ENCODE measurements at places on chromosomes 11 and 22. TPM values are rescaled to one million over a fixed set of nuclear protein-coding genes. Genes with fewer than 3 reads are reported as not detected.
A peak's percentile ranks its signal among the peaks of the same experiment; 100 is the strongest.

ATM gene
- total RNA-seq = 139 TPM

INSC gene
- total RNA-seq = not detected

TRPM5 gene
- total RNA-seq = not detected

OR52E8 gene
- total RNA-seq = not detected

RANGAP1 gene
- 80.8 TPM for total RNA-seq

SERPING1 gene
- 46.1 TPM for total RNA-seq

INTS4 gene
- 39.9 TPM for total RNA-seq

KRTAP5-9 gene
- total RNA-seq = 0.76 TPM

SAA1 gene
- not detected for total RNA-seq

SPI1 gene
- not detected for total RNA-seq

OR5B21 gene
- not detected for total RNA-seq

OR8I2 gene
- not detected for total RNA-seq

AIFM3 gene
- 0.64 TPM for total RNA-seq

DNA sequence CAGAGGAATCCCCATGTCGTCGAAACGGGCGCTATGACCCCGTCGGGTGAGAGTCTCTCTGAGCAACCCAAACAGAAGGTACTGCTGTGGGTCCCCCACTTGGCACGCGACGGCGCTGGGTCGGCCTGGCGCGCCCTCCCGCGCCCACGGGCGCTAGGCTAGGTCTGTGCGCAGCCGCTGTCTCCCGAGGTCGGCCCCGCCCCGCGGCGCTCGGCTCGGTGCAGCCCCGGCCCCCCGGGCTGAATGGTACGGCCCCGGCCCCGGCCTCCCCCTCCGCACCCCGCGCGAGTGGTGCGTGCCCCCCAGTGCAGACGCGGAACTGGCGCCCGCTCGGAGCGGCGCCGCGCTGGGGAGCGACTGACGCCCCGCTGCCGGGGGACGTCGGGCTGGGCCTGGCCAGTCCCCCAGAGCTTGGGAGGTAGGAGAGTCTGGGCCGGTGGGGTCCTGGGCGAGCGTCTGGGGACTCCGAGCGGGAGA is at the start of gene MADD:
Gene MADD, plus strand, starts transcription at position 305 of the 477 bp plus-strand sequence.
- H3K4me1 ChIP-seq = peaks cover 35% of the 10 kb centered on the region
- H3K27me3 ChIP-seq = peaks cover 11% of the 10 kb centered on the region
- H3K27ac ChIP-seq = peak within 1 kb of the TSS; percentile 95
- DNase-seq = peak; percentile 84
- H3K36me3 ChIP-seq = no peaks in the 10 kb centered on the region
- H3K4me3 ChIP-seq = peak within 1 kb of the TSS; percentile 94

GRCh38 chr22:40407831-40408717 is 37.7 kb downstream of the SGSM3 start:
- no peak for DNase-seq
- peaks cover 10% of the 10 kb centered on the region for H3K36me3 ChIP-seq
- H3K4me3 ChIP-seq = no peak overlapping the region
- H3K27ac ChIP-seq = no peak overlapping the region
- H3K4me1 ChIP-seq = no peaks in the 10 kb centered on the region

- H3K27ac ChIP-seq = no peak overlapping the region
- H3K27me3 ChIP-seq = peaks cover 31% of the 10 kb centered on the region
- H3K4me3 ChIP-seq = peak overlapping the region; percentile 72
- H3K4me1 ChIP-seq = peaks cover 6% of the 10 kb centered on the region
Measured at GRCh38 chr22:19730655-19731360, 7.5 kb downstream of the GP1BB start.

DNA sequence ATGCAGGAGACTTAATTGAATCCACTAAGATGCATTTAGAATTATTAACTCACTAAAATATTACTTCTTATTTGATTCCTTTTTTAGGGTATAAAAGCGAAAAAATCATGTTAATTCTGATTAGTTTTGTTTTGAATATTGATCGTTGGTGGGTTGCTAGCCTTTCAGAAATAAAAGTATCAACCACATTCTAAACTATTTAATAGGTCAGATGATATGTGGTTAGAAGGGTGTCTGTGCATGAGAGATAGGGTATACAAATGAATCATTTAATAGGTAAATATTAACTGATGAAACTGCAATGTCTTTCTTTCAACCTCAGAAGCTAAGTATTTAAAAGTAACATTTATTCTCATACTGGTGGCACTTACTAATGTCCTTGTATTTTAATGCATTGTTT is 515.1 kb downstream of the CNTN5 start:
- no peaks in the 10 kb centered on the region for H3K4me1 ChIP-seq
- no peaks in the 10 kb centered on the region for H3K27me3 ChIP-seq
- no peaks in the 10 kb centered on the region for H3K36me3 ChIP-seq
- no peak overlapping the region for H3K4me3 ChIP-seq
- no peak for DNase-seq

DNA sequence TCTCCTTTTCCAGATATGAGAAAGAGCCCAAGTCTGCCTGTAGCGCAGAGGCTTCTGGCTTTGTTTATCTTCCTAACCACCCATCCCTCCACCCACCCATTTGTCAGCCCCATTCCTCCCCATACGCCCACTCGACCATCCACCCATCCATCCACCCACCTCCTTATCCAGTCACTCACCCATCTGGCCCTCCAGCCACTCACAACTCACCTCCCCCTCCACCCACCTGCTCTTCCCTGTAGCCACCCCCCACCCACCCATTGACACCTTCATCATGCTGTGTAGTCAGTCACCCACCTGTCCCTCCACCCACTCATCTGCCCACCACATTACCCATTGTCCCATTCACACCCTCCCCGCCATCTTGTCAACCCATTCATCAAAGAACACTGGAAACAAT is 5.5 kb downstream of the CST6 start:
- peaks cover 3% of the 10 kb centered on the region for H3K27me3 ChIP-seq
- H3K4me3 ChIP-seq = no peak overlapping the region
- H3K36me3 ChIP-seq = no peaks in the 10 kb centered on the region

- no peak overlapping the region for H3K4me3 ChIP-seq
- H3K4me1 ChIP-seq = no peaks in the 10 kb centered on the region
- no peaks in the 10 kb centered on the region for H3K36me3 ChIP-seq
- no peak overlapping the region for H3K27ac ChIP-seq
Measured at GRCh38 chr11:74460481-74461154, 6.7 kb downstream of the KCNE3 start.

DNA sequence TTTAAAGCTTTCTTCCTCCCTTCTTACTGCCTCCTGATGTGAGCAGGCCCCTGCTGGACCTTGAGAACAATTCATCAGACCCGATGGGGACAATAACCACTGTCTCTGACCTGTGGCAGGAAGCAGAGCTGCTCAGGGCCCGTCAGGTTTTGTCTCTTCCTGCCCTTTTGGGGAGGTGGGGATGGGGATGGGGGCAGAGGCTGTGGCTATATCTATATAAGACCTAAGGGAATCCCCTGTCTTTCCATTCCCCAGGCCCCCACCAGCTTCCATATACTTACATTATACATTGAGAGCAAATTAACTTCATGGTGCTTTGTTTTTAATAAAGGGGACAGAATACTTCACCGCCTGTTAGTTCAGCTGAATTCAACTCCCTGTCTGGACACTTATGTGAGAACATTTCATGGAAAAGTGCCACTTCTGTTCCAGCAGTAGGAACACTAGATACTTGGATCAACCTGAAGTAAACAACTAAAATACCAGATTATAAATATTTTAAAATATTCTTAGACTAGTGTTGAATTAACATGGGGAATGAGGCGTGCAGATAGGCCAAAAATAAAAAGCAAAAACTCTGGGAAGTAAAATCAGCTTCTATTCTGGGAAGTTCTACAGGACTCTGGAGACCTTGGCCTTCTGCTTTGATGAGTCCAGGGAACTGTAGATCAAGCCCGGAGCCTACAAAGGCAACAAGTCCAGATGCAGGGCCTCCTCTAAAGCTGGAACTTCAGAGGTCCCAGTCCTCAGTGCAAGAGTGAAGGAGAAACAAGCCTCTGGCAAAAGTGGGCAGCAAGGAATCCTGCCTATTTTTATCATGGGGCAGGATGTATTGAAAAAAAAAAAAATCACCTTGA is 11.1 kb downstream of the ZP1 start:
- no peak overlapping the region for H3K27ac ChIP-seq
- no peaks in the 10 kb centered on the region for H3K4me1 ChIP-seq
- DNase-seq = no peak
- H3K4me3 ChIP-seq = no peak overlapping the region
- no peaks in the 10 kb centered on the region for H3K36me3 ChIP-seq

- no peak overlapping the region for H3K4me3 ChIP-seq
- no peak for DNase-seq
- peak overlapping the region; percentile 57 for H3K27ac ChIP-seq
Measured at GRCh38 chr11:115425250-115425649, 79.0 kb downstream of the CADM1 start.

DNA sequence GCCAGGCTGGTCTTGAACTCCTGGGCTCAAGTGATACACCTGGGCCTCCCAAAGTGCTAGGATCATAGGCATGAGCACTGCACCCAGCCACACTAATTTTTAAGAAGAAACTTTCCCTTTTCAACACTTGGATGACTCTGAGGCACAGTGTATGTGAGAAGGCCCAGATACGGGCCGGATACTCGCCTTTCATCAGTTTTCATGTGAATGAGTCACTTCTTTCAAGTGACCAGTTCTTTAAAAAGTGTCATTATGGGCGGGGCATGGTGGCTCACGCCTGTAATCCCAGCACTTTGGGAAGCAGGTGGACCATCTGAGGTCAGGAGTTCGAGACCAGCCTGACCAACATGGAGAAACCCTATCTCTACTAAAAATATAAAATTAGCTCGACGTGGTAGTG is 120.8 kb downstream of the CTTN start:
- peaks cover 12% of the 10 kb centered on the region for H3K4me1 ChIP-seq
- H3K27ac ChIP-seq = no peak overlapping the region
- no peaks in the 10 kb centered on the region for H3K27me3 ChIP-seq

GRCh38 chr22:23889620-23890019 is 4.6 kb upstream of the MIF start:
- no peak overlapping the region for H3K27ac ChIP-seq
- no peak for DNase-seq
- H3K27me3 ChIP-seq = peaks cover 17% of the 10 kb centered on the region
- no peaks in the 10 kb centered on the region for H3K36me3 ChIP-seq
- H3K4me3 ChIP-seq = no peak overlapping the region
- peaks cover 9% of the 10 kb centered on the region for H3K4me1 ChIP-seq

DNA sequence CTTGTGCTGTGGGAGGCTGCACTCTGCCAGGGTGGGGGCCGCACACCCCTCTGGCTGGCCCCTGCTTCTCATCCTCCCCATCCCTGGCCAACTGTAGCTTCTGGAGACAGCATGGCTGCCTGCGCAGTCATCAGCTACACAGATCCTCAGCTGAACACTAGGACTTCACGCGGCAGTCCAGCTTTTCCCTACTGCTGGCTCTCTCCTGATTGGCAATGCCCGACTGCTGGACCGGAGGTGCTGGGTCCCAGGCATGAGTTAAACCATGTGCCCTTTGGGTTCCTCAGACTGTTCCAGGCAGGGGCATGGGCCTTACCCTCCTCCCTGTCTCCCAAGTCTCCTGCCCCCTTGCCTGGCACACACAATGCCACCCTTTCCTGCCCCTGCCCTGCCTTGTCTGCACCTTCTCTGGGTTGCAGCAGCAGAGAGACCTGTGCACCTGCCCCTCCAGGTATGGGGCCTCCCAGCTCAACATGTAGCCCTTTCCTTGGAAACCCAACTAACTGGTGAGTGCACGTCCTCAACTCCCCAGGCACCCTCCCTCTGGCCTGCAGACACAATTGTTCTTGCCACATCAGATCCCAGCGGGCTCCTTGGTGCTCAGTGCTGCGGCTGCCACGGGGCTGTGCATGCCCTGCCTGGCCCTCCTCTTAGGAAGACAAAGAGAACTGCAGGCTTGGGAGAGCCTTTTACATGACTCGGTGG is 1039.2 kb downstream of the TBC1D22A start:
- H3K4me1 ChIP-seq = no peaks in the 10 kb centered on the region
- H3K27me3 ChIP-seq = peaks cover 2% of the 10 kb centered on the region
- DNase-seq = no peak
- H3K36me3 ChIP-seq = peaks cover 19% of the 10 kb centered on the region

DNA sequence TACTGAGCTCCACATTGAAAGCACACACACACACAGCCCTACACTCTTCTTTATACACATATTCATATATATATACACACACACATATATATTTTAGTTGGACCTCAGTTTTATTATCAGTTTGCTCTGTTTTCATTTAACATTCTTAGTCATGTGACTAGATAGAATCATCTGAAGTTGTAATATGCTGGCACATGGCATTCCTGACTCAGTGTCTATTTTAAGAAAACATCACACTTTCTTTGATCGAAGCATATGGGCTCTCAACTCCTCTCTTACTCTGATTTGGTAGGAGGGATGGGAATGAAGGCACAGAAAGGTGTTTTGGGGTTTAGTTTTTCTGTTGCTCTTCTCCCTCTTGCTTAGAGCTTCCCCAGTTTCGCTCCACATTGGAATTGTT is 24.8 kb downstream of the AMOTL1 start:
- peaks cover 4% of the 10 kb centered on the region for H3K27me3 ChIP-seq
- peaks cover 8% of the 10 kb centered on the region for H3K4me1 ChIP-seq
- H3K27ac ChIP-seq = no peak overlapping the region
- H3K4me3 ChIP-seq = no peak overlapping the region
- H3K36me3 ChIP-seq = no peaks in the 10 kb centered on the region
- DNase-seq = no peak

DNA sequence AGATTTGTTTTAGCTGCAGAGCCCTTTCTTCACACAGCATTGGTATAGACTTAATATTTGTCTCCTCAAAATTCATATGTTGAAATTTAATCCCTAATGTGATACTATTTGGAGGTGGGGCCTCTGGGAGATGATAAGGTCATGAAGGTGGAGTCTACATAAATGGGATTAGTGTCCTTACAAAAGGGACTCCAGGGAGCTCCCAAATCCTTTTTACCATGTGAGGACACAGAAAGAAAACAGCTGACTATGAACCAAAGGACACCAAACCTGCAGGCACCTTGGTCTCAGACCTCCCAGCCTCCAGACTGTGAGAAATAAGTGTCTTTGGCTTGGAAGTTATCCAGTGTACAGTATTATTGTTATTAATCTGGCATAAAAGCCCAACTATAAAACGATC is 10.2 kb downstream of the SLC35F2 start:
- no peaks in the 10 kb centered on the region for H3K36me3 ChIP-seq
- H3K4me3 ChIP-seq = no peak overlapping the region
- no peak overlapping the region for H3K27ac ChIP-seq
- H3K4me1 ChIP-seq = no peaks in the 10 kb centered on the region

DNA sequence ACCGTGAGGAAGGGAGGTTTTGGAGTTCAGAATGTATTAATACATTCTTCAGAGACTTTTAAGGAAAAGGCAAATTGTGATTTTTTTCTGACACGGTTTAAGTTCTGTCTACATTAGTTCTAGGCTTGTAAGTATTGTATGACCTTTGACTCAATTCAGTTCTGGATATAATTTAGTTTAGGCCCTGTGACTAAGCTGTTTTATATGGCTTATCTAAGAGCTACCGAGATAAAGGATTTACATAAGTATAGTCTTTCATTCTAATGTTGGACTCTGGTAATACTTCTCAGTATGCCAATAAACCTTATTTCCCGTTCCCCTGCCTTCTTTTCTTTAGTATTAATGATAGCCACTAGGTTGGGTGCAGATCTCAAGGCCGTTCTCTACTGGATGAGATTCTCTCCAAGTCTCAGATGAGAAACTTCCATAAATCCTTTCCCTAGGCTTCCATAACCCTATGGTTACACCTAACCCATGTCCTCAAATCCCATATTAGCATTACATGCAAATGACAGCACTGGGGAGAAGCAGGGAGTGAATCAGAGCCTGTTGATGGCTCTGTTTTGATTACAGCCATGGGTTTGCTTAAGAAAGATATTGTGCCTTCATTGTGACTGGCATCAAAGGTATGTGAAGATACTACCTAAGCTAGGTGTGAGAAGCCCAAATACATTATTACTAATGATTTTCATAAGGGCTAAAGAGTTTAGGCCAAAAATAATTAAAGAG is 38.7 kb downstream of the BARX2 start:
- no peaks in the 10 kb centered on the region for H3K27me3 ChIP-seq
- no peaks in the 10 kb centered on the region for H3K4me1 ChIP-seq
- no peak overlapping the region for H3K4me3 ChIP-seq
